ENCODE measurements at places on chromosomes 11 and 22.

GRCh38 chr11:14872032-14872431 is 20.0 kb downstream of the CYP2R1 start:
- no peak for DNase-seq

DNA sequence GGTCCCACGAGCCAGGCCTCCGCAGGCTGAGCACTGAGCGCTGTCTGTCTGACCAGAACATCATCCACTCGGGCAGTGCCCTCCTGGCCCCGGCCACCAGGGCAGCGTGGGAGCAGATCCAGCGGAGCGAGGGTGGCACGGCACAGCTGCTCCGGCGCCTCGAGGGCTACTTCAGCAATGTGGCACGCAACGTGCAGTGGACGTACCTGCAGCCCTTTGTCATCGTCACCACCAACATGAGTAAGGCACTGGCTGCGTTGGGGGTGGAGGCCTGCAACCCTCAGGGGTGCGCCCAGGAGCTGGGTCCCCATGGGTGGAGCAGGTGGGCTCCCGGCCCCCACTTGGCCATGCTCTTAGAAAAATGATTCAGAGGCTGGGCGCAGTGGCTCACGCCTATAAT is 49.7 kb upstream of the PRODH start:
- no peak for DNase-seq

GRCh38 chr11:69370984-69371709 is 77.2 kb downstream of the MYEOV start:
- DNase-seq = no peak

- no peak for DNase-seq
Observed at GRCh38 chr11:46072172-46072964, 48.9 kb downstream of the PHF21A start.

- DNase-seq = no peak
Observed at GRCh38 chr11:119726150-119726553, 2.8 kb downstream of the NECTIN1 start.

- no peak for DNase-seq
Observed at GRCh38 chr22:42758931-42759629, 38.4 kb upstream of the A4GALT start.

DNA sequence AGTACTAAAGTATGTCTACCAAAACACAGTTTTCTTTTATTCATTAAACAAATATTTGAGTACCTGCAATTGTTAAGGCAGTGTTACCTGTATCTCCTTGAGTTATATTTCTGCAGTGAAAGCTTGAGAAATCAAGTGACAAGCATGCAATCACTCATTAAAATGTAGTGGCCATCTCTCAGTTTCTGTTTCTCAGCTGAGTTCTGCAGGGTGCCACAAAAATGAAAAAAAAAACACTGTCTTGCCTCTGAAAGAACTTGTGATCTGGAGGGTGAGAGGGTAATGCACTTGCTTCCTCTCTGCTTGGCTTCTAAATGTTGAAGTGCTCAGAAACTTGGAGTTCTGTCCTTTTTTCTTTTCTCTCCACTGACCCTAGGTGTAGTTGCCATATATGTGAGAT is 6.8 kb downstream of the QSER1 start:
- DNase-seq = no peak

GRCh38 chr11:131904756-131905155 is 534.3 kb downstream of the NTM start:
- DNase-seq = no peak

- no peak for DNase-seq
Observed at GRCh38 chr22:36227396-36227795, 11.9 kb downstream of the APOL2 start.

- DNase-seq = no peak
Observed at GRCh38 chr11:66586136-66586535, 6.7 kb downstream of the CCDC87 start.

GRCh38 chr11:39144351-39145130 is 2314.9 kb downstream of the LRRC4C start:
- DNase-seq = no peak

- no peak for DNase-seq
Observed at GRCh38 chr22:46668116-46668515, 47.9 kb downstream of the GRAMD4 start.

- DNase-seq = no peak
Observed at GRCh38 chr11:128521682-128522054, 65.7 kb downstream of the ETS1 start.

GRCh38 chr11:119295178-119295577 is 21.8 kb downstream of the MCAM start:
- DNase-seq = no peak

DNA sequence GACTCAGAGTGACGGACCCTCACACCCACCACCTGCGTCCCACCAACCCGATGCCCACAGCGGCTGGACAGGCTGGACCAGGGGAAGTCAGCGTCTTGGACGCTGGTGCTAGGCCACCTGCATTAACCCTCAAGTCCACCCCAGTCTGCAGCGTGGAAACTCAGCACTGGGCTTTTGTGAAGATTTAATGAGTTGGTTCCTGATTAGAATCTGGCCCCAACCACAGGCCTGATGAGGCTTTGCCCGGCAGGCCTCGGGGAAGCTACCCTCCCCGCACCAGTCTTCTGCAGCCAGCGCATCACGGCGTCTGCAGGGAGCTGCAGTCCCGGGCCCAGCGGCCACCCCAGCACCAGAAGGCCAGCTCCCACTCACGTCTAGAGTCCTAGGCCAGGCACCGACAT is 101.0 kb downstream of the BRD1 start:
- DNase-seq = no peak

DNA sequence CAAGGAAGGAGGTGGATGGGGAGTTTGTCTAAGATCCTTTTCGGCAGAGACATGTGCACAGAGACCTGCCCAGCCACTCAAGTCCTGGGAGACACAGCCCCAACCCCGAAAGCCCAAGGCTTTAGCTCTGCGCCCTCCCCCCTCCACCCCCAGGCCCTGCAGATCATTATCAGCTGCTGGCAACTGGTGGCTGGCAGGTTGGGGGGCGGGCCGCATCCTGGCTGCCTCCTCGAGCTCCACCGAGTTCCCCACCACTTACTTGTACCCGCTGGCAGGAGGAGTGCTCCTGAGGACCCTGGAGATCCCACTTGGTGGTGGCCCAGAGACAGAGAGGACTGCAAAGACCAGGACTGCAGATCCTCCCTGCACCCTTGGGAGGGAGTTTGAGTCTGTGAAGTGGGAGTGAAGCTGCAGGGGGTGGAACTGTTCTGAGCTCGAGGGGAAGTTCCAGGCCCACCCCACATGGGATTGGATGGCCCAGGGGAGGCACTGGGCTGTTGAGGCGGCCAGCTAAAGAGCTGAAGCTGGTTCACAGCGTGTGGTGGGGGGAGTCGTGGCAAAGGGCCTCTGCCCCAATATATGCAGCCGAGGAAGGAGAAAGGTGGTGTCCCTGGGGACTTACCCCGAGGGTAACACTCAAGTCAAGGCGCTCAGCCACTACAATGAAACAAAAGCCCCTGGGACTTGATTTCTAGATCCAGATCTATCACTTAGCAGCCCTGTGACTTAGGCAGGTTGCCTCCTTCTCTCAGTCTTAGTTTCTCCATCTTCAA is 19.9 kb upstream of the CCDC86 start:
- no peak for DNase-seq

DNA sequence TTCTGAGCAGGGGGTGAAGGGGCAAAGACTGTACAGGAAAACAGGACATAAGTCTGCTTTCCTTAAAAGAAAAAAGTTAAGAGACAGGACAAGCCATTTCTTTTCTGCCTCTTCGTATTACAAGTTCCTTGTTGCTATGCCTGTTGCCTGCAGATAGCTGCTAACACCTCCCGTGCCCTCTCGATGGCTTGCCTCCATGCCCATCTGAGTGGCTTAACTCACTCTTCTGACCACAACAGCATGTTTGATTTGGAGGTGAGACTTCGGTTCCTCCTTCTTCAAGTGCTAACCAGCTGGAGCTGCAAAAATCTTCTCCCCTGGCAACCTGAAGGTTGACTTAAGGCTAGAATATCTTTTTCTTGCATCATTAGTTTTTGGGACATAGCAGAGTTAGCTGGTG is 103.1 kb downstream of the PRR5L start:
- no peak for DNase-seq

GRCh38 chr11:113119074-113119473 is 157.9 kb downstream of the NCAM1 start:
- DNase-seq = no peak

- DNase-seq = no peak
Observed at GRCh38 chr11:96319898-96320656, 22.9 kb downstream of the MAML2 start.

- no peak for DNase-seq
Observed at GRCh38 chr11:70470127-70470526, 71.8 kb downstream of the CTTN start.

DNA sequence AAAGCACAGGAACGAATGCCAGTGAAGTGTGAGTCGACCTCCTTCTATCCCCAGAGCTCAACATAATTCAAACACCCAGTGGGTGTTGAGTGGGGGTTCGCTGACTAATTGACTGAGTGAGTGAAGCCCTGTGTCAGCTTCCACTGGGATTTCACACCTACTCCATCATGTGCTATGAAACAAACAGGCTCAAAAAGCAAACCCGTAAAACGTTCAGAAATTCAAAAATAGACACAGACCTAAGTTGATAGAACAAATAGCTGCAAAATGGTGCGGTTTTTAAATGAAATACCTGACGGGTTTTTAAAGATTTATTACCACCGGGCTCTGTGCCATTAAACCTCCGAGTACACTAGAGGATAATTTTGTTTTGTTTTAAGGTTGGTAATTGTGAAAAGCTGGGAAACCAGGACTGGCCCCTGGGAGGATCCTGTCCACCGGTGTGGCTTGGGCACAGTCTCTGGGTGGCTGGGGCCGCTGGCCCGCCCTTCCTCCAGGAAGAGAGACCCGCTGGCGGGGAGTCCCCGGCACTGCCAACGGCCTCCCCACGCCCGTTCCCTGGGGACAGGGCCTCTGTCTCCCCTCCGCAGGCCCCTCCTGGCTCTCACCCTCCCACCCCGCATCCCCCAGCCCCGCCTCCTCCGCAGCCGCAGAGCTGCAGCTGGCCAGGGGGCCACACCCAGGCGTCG is 13.6 kb downstream of the KCNJ5 start:
- peak; percentile 82 for DNase-seq

GRCh38 chr11:87897921-87898320 is 277.3 kb downstream of the RAB38 start:
- DNase-seq = no peak

DNA sequence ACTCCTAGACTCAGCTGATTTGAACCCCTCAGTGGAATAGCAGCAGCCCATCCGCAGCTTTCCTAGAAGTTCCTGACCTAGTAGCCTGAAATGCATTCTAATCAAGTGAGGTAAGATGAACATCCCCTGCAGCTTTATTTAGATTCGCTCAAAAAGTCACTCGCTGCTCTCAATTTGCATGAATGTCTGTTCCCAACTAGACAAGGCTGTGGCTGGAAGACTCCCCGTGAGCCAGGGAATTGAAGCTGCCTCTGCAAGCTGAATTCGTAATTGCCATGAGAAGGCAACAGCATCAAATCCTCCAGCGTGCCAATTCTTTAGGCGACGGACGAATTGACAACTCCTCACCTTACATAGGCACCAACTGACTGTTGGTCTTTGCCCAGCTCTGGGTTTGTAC is 17.1 kb upstream of the SCN3B start:
- DNase-seq = no peak

DNA sequence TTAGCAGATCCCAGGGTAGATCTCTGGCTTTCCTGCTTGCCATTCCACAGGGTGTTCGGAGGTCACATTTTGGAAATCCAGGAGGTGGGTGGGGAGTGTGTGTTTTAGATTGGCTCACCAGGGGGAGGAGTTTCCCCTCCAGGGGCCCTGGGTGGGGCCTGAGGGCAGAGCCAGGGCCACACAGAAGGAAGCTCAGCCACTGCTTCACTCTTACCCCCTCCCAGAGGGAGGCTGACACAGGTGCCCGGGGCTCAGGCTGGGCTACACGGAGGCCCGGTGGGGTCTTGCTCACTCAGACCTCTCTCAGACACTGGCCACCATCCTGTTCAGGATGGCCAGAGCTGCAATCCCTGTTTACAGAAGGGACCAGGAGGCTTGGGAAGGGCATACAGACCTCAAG is 2.5 kb downstream of the WNT7B start:
- no peak for DNase-seq

GRCh38 chr11:132942611-132943356 is 589.5 kb downstream of the OPCML start:
- DNase-seq = no peak

DNA sequence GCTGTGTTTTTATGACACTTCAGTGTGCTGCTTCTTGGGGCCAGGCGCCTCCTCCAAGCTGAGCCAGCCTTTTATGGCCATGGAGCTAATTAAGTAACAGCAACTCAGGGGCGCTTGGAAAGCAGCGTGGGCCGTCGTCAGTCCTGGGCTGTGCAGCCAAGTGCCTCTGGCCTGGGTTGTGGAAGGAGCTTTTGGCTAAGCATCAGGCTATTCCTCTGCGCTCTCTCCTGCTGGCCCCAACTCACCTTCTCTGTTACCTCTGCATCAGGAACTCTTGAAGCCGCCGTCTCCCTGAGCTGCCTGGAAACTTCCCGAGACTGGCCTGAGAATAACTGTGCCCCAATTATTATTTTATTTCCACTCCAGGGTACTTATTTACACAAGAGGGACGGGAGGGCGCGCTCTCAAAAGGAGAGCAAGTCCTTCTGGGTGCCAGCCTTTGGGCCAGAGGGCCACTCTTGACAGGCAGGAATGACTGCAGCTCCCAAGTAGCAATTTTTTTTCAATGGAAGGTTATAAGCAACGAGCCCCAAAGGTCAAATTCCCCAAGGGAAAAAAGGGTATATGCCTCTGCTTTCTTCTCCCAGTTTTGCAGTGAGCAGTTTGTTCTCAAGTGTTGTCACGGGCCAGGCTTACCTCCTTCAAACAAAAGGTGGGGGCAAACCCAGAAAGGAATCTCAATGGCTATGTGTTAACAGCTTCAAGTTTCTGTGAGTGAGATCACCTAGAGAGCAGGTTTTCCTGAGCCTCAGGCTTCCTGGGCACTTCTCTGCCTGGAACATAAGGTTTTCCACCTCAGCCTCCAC is 38.5 kb upstream of the NAV2 start:
- no peak for DNase-seq

GRCh38 chr11:98040061-98040808 is 980.5 kb upstream of the CNTN5 start:
- no peak for DNase-seq

GRCh38 chr11:81995889-81996288 is 737.8 kb downstream of the FAM181B start:
- DNase-seq = no peak

DNA sequence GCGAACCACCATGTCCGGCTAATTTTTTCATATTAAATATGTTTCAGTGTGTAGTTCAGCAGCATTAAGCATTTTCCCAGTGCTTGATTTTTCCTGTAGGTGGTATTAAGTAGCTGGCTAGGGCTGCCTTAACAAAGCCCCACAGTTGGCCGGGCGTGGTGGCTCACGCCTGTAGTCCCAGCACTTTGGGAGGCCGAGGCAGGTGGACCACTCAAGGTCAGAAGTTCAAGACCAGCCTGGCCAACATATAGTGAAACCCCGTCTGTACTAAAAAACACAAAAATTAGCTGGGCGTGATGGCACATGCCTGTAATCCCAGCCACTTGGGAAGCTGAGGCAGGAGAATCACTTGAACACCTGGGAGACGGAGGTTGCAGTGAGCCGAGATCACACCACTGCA is 33.5 kb upstream of the TOLLIP start:
- no peak for DNase-seq

- DNase-seq = no peak
Observed at GRCh38 chr11:33515347-33515746, 185.3 kb downstream of the C11orf91 start.

Data from NCI-H1436 (cell line).